ENCODE measurements at places on chromosomes 3 and 15.

DNA sequence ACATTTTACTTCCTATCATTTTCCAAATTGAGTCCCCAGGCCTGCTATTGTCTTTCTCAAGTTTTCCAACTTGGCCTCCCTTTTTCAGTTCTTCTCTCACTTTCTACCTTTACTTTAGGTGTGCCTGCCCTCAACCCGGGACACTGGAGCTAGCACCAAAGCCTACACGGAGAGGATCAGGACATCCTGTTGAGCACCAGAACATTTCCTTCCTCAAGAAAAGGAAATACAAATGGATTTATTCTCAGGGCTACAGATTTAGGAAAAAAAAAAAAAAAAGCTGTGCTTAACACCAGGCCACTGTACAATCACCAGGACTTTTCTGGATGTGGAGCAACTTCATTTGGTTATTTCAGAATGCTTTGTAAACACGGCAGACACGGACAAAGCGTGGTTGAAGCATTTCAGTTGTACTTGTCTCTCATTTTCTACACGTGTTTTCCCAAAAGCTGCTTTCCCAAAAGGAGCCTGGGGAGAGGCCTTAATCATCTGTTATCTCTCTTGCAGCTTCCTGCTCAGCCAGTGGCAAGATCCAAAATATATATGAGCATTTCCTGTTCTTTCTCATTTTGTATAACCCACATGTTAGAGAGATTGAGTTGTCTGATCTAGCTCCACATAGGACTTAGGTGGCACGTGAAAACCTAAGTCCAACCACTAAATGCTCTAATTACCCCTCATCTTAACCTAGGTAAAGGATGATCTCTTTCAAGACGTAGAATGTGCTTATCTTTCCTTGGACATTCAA is 15.5 kb upstream of the ATP1B3 start:
- DNase-seq, result no peak

- DNase-seq, result no peak
Observed at GRCh38 chr3:98650971-98651779, 57.8 kb upstream of the CPOX start.

DNA sequence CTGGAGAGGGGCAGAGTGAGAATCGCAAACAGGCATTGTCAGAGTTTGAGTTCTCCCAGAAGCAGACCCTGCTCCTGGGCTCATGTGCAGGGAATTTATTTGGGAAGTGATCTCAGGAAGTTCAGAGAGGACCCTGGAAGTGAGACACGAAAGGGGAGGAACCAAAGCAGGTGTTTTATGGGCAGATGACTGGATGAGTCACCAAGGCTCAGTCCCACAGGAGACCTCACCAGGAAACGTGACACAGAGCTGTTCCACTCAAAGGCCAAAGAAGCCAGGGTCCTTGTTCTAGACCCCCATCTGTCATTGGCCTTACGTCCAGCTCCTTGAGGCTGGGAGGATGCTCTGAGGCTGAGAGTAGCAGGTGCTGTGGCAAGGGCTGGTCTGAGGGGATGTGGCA is 43.4 kb upstream of the SEC22A start:
- no peak for DNase-seq

DNA sequence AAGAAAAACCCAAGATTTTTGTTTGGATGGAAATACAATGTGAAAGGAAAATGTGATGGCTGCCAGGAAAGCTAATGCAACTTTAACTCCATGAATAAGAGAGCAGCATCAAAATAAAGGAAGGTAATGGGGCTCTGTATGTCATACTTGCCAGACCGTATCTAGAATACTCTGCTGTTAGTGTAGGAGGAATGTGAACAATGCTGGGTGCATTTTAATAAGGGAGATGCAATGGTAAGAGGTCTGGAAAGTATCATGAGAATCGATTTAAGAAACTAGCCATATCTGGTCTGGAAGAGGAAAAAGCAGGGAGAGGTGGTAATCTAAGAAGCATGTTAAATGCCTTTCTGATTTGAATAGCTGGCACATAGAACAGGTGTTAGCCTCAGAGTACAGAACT is 239.6 kb downstream of the GBE1 start:
- no peak for DNase-seq

- DNase-seq, result no peak
Observed at GRCh38 chr3:5140230-5140621, 18.1 kb downstream of the ARL8B start.

DNA sequence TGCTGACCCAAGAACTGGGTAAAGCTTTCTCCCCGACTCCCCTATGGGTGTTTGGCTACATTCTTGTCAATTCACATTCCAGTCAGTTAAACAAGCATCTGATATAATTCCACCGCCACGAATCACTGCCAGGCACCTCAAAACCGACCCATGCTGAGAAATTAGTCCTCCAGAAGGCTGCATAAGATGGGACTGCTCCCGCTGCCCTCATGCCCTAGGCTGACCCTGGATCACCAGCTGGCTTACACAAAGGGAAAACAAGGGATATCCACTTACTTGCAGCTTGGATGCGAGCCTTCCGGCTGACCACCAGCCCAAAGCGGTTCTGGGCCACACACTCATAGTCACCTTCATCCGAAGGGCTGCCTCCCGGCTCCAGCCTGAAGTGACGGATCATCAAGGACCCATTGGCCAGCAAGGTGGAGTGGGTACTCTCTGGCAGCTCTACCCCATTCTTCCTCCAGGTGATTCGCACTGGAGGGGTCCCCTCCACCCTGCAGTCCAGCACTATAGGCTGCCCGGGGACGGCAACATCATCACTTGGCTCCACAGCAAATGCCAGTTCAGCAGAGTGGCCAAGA is 2.9 kb downstream of the IGDCC3 start:
- no peak for DNase-seq

DNA sequence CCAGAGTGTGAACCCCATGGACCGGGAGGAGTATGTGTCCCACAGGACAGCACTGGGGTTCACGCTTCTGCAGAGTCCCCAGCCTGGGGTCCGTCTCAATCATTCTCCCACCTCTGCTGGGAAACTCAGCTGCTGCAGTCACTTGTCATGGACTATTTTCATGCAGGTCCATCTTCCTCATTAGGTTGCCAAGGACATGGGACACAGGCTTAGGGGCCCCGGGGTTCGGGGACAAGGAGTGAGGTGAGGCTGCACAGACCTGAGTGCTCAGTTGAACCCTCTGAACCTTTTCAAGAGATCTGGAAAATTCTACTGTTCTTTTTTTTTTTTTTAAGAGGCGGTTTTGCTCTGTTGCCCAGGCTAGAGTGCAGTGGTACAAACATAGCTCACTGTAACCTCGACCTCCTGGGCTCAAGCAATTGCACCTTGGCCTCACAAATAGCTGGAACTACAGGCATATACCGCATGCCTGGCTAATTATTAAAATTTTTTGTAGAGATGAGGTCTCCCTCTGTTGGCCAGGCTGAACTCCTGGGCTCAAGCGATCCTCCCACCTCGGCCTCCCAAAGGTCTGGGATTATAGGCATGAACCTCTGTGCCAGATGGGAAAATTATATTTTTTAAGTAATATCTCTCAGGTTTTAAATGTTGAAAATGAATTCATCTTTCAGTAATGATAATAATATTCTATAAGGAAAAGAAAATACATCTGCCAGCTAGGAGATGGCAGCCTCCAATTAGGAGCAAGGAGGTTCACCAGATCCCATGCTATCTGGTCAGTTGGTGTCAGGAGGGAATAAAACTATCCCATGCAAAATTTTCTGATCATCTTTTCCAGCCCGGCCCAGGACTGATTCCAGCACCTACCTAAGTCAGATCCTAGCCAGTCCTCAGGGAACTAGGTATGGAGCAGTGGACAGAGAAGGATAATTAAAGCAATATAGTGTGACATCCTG is 45.2 kb downstream of the RPN1 start:
- DNase-seq, result no peak

DNA sequence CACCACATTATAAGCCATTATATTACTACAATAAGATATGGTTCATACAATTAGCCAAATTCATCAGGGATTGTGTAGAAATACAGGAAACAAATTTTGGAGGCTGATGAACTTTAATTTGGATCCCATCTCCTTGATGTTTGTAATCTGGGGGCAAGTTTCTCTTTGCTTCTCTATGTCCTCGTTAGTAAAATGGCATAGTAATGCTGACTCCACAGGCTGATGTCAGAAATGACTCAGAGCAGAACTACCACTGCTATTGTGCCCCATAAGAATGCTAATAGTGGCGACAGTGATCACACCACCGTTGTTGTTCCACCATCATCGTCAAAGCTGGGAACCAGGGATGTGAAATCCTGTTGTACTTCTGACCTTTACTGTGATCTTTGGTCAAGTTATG is 722.3 kb upstream of the LMCD1 start:
- no peak for DNase-seq

GRCh38 chr3:138686771-138687221 is 78.2 kb downstream of the FAIM start:
- DNase-seq, result no peak

- no peak for DNase-seq
Observed at GRCh38 chr3:106688464-106688863, 688.8 kb upstream of the CCDC54 start.

DNA sequence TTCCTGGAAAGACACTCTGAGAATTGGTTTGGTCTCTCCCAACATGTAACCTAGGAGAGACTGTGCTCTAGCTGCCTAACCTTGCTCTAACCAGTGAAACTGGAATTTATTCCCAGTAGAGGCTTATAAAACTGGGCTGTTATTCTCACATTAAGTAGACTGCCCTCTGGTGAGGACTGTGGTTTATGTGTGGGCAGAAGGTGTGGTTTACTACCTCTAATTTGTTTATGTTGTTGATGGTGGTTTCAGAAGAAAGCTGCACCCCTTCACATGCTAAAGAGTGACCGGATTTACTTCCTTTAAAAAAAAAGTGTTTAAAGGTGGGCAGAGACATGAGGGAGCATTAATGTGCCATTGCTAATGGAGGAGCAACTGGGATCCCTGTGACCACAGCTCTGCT is 273.2 kb downstream of the MECOM start:
- DNase-seq, result no peak

DNA sequence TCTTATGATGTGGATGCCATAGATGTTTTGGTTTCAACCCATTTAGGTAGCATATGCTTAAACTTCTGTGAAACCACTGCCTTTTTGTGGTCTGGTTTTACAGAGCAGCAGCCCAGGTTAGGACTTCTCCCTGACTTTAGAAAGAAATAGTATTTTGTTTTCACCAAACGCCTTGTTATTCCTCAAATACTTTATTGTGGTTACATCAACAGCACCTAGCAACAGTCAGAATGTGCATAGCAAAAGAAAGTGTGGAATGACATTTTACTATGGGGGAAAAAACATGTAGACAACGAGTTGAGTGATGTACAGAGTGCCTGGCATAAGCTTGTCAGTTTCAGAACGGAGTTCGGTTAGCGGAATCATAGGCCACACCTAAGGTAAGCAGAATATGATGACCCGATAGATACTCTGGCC is 159.2 kb downstream of the TPRG1 start:
- no peak for DNase-seq

- no peak for DNase-seq
Observed at GRCh38 chr3:78633626-78634025, 1134.2 kb downstream of the ROBO1 start.

GRCh38 chr3:137771401-137772213 is 7.5 kb downstream of the SOX14 start:
- DNase-seq, result no peak

GRCh38 chr3:100257586-100257985 is 3.2 kb upstream of the TBC1D23 start:
- no peak for DNase-seq

DNA sequence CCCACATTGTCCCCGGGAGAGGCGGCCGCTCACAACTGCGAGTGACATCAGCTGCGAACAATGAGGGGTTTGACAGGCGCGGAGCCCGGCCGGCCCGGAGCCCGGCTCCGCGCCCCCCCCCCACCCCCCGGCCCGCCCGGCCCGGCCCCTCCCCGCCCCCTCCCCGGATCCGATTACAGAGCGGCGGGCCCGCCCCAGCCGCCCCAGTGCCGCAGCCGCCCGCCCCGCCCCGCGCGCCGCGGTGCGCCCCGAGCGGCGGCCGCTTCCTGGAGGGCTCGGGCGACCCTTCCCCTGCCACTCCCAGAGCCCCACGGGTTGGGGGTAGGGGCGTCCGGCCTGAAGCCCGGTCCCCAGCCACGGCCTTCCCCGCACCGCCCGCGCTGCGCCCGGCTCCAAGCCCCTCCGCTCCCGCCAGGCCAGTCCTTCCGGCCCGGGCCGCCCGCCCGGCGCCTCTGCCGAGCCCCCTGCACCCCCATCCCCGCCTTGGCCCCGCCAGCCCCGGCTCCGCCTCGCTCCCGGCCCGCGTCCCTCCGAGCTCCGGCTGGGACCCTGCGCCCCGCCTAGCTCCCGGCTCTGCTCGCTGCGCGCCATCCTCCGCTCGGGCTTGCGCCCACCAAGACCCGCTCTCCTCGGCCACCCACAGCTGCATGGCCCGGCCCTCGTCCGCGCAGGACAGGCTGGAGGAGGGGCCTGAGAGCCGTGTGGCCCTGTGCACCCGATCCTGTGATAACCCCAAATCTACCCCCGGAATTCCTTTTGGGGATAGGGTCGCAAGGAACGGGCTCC is at the start of gene PCBP4:
PCBP4 (minus strand) TSS at position 71 of the 786 bp plus-strand sequence. CDS start 6,214 bp downstream, outside the sequence.
- no peak for DNase-seq

DNA sequence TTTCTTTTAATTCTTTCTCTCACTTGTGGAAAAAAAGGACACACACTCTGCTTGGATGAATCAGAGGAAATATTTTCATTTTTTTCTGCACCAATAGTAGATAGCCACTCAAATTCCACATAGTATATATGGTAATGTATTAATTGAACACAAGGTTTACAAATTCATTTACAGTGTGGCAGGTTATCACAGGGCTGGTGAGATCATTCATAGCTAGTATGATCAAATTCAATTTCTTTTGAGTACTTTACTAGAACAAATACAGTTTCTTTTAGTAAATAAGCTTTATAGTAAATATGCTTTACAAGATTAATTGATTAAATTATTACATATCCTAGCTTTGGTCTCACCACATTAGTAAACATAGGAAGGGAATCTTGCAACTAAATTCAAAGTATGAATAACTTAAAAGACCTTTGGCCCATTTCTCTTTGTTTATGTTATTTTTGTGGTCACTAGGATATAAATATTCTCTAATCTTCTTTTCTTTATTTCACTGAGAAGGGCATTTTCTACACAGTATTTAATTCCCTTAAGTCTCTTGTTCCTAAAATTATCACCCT is 40.1 kb upstream of the PARP14 start:
- DNase-seq, result no peak

DNA sequence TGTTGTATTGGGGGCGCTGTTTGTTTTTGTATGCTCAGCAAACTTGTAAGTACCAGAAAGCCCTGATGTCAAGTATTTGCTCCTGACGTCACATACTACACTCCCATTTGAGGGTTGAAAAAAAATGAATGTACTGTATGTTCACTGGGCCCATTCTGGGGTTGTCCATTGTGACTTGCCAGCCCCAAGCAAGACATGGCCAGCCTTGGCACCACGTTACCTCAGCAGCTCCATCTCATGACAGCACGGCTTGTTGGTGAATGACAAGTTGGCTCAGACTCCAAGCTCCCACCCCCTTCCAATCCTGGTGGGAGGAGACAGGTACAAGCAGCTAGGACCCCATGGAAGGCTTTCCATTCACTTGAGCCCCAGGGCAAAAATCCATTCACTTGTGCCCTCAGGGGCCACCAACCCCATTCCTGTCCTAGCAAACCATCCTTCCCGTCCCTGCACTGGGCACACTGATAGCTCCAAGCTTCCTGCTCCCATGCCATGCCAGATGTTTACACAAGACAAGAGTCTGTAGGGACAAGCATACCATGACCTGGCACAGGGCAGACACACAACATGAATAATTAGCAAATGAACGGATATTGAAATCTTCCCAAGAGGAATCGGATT is 1.6 kb downstream of the PHGR1 start:
- DNase-seq, result no peak

GRCh38 chr3:32432711-32433530 is 41.3 kb downstream of the CMTM7 start:
- no peak for DNase-seq

Measured in NCI-H1436 treated with DMSO at 0.1 percent for 48 hours (cell line).